ENCODE measurements at places on chromosomes 16 and 17.

DNA sequence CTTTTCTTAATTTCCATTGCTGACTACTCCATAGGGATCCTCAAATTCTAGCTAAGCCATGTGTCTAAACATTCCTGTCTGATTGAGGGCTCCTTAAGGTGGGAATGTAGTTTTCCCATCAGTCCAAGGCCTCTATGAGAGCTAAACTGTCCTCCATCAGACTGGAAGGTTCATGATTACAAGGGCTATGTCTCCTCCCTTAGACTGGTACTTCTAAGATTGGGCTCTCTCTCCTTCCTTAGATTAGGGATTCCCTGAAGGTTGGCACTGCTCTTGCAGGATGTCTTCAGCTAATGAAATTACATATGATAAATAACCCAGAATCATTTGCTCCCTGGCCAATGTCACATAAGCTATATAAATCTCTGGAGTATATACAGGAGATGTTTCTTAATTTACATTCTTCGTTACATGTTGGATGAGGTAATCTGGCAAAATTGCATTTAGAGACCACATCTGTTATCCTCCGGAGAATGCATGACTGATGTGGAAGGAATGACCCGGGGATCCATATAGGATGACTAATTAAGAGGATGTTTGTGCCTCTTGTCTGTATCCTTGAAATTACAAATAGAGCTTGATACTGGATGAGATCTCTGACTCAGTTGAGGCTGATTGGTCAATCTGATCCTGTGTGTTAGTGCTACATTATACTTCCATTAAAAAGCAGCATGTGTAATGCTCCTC, 14.2 kb downstream of the B4GALNT2 start:
- no peak for DNase-seq

- DNase-seq, result no peak
These were observed 5.7 kb downstream of the IRX5 start for GRCh38 chr16:54936201-54936978.

- no peak for DNase-seq
These were observed 21.0 kb upstream of the G6PC1 start for GRCh38 chr17:42879596-42879985.

DNA sequence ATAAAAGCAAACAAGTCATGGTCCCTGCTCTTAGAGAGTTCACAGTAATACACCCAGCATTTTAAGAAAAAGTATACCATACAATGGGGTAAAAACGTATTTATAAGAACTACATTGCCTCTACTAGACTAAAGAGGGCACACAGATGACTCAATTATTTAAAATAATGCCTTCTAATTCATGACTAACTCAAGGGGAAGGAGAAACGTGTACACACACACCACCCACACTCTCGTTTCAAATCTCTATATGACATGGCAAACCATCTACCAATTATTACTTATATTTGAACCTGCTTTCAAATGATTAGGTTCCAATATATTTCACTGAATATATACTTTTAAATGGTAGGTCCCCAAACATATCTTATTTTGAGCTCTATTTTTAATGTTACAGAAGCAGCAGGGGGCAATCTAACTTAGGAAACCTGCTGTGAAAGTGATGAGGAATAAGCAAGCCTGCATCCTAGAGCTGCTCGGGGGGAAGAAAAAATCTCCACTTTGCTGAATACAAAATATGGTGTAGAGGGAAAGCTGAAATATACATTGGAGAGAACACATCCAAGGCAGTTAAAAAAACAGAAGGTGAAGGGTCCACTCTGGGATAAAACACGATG, 232.4 kb upstream of the PSMD7 start:
- DNase-seq, result no peak

Data from NCI-H2171 (cell line).